ENCODE measurements at places on chromosomes 16 and 17.

- DNase-seq, result no peak
Measured at GRCh38 chr16:27758544-27758943, 208.6 kb downstream of the KATNIP start.

DNA sequence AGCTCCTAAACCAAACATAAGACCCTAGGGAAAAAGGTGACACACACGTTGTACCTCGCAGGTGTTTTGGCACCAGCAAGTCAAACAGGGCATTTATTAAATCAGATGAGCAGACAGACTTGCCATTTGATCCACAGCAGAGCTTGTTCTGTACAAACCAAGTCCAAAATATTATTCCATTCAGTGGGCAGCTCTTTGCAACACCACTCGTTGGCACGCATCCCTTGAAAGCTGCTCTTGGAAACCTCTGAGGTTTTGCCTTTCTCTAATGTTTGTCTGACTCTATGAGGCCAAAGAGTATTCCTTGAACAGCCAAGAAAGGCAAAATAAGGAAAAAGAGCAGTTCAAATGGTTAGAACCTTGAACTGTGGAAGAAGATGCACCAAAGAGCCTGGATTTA is 12.7 kb downstream of the TMEM100 start:
- DNase-seq, result no peak

- no peak for DNase-seq
Measured at GRCh38 chr17:1251866-1252608, 18.2 kb upstream of the BHLHA9 start.

DNA sequence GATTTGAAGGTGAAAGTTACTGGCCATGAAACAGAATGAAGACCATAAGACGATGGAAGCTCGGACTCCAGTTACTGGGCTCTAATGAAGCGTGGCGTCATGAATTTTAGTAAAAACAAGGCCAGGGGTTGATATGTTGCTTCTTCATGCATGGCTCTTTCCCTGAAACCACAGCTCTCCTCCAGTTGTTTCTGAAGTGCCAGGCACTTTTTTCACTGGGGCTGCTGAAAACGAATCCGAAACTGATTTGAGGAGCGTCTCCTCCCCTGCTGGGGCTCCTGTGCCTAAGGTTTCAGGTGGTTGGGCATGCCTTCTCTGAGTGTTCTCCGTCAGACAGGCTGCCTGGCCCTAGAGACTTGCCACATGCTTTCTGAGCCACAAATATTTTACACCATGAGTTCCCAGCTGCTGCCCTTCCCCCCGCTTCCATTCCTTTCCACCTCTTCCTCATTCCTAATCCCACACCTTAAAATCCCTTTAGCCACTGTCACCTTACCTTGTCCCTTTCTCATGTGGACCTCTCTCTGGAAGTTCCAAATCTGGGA is 3.7 kb upstream of the MYL4 start:
- peak; percentile 60 for DNase-seq

DNA sequence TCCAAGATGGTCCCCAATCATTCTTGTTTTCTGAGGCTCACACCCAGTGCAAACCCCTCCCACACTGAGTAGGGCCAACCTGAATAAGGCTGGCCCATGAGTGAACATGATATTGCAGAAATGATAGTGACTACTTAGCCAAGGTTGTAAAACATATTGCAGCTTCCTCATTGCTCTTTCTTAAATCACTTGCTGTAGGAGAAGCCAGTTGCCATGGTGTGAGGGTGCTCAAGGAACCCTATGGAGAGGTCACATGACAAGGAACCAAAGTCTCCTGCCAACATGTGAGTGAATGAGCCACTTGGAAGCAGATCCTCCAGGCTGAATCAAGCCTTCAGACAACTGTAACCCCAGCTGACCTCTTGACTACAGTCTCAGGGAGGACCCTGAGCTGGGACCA is 191.4 kb downstream of the RGS9 start:
- no peak for DNase-seq

DNA sequence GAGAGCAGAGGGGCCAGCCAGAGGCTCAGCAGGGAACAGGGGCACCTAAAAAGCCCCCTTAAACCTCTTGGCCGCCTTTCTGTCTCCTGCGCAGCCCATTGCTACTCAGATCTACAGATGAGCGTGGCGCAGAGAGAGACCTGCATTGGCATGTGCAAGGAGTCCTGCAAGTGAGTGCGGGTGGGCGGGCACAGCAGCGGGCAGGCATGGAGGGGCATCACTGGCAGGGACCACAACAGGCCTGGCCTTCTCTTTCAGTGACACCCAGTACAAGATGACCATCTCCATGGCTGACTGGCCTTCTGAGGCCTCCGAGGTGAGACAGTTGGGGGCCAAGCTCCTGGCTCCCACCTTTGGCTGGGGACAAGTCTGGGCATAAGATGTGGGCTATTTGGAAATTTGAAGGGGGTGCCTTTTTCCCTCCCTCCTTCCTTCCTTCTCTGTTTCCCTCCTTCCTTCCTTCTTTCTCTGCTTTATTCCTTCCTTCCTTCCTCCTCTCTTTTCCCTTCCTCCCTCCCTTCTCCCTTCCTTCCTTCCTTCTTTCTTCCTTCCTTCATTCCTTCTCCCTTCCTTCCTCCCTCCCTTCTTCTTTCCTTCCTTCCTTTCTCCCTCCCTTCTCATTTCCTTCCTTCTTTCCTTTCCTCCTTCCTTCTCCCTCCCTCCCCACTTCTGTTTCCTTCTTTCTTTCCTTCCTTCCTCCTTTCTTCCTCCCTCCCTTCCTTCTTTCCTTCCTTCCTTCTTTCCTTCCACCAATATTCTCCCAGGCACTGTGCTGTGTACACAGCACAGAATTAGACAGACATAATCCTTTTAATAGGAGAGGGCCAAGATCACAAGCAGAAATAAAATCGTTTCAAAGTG is 75.2 kb downstream of the SCNN1B start:
- no peak for DNase-seq

DNA sequence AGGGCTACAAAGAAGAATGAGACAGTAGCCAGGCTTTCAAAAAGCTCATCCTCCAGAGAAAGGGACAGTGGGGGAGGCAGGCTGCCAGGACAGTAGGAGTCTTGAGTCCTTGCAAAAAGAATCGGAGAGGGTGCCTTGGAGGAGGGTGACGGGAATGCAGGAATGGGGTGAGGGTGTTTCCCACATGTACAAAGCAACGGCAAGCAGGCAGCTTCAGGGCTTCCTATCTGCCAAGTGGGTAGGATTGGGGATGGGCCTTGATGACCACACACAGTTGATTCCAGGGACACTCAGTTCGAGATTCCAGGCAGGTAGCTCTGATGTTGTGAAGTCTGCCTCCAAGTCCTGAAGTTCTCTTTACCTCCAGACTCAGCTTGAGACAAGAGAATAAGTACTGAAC is 54.4 kb downstream of the C17orf67 start:
- no peak for DNase-seq

DNA sequence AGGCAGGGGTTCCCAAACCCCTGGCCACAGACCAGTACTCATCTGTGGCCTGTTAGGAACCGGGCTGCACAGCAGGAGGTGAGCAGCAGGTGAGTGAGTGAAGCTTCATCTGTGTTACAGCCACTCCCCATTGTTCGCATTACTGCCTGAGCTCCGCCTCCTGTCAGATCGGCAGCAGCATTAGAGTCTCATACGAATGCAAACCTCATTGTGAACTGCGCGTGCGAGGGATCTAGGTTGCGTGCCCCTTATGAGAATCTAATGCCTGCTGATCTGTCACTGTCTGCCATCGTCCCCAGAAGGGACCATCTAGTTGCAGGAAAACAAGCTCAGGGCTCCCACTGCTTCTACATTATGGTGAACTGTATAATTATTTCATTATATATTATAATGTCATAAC is 25.1 kb upstream of the RMI2 start:
- DNase-seq, result peak; percentile 75

DNA sequence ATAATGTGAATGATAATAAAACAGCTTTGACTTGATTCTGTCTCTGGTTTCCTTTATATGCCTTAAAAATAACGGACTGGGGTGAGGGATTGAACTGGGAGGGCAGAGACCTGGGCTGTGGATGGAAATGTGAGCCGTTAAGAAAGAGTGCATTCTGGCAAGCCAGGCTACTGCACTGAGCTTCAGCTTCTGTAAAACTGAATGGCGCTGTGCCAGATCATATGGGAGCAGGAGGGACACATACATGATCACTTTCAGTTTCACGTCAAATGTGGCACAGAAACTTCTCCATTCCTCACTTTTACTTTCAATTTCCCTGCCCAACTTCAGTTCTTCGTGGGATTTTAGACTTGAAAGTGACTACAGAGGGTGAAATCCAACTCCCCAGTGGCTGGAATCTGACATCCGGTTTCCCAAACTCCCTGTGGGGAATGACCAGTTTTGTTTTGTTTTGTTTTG is 1.1 kb downstream of the MT2A start:
- peak; percentile 76 for DNase-seq

GRCh38 chr17:63540590-63540989 is 9.7 kb upstream of the DCAF7 start:
- DNase-seq, result no peak

DNA sequence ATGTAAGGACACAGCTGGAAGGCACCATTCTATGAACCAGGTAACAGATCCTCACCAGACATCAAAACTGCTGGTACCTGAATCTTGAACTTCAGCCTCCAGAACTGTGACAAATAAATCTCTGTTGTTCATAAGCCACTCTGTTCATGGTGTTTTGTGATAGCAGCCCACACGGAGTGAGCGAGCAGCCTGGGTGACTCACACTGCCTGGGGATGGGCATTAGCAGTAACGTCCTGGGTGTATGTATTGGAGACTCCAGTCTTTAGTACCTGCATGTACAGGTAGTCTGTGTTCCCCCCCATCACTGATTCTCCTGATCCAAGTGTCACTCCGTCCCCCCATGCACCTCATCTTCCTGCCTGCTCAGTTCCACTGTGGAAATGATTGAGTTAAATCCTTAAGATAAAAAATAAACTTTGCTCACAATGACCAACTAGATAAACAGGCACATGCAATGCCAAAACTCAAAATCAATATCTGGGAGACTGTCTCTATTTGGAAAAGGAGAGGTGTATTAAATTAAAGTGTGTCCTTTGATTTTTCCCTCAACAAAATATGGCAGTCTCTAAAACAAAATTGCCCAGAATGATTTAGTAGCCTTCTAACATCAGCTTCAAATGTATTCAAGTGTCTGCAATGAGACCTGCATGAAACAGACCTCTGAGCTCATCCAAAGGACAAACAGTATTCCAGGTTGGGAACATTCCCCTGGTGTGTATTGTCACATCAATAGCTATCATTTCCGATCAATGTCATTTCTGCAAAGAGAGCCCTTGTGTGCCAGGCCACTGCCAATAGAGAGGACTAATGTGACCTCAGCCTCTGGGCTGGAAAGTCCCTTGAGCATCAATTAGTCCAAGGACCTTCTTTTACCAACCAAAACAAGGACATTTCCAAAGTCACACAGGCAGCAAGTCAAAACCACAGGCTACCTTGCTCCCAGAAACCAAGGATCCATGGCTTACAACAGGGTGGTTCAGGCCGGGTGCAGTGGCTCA is 12.2 kb upstream of the VAT1L start:
- no peak for DNase-seq

- peak; percentile 88 for DNase-seq
Measured at GRCh38 chr16:67155295-67156142, 4.2 kb downstream of the TRADD start.

- DNase-seq, result no peak
Measured at GRCh38 chr16:66273644-66274334, 92.7 kb upstream of the CDH5 start.

- no peak for DNase-seq
Measured at GRCh38 chr16:49701789-49702494, 154.0 kb downstream of the ZNF423 start.

DNA sequence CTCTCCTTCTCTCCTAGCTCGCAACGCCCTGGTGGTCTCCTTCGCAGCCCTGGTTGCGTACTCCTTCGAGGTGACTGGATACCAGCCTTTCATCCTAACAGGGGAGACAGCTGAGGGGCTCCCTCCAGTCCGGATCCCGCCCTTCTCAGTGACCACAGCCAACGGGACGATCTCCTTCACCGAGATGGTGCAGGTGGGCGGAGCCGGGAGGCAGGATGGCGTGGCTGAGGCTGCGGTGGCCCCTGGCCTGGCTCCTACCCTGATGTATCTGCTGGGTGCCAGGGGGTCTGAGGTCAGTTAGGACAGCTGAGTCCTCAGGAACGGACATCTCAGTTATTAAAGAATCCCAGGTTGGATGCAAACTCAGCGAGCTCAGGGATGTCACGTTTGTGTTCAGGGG is 16.7 kb downstream of the SLC26A11 start:
- DNase-seq, result peak; percentile 76

GRCh38 chr17:50052241-50052796 is 3.6 kb upstream of the ITGA3 start:
- peak; percentile 81 for DNase-seq

- no peak for DNase-seq
Measured at GRCh38 chr16:48817032-48817431, 207.1 kb upstream of the N4BP1 start.

DNA sequence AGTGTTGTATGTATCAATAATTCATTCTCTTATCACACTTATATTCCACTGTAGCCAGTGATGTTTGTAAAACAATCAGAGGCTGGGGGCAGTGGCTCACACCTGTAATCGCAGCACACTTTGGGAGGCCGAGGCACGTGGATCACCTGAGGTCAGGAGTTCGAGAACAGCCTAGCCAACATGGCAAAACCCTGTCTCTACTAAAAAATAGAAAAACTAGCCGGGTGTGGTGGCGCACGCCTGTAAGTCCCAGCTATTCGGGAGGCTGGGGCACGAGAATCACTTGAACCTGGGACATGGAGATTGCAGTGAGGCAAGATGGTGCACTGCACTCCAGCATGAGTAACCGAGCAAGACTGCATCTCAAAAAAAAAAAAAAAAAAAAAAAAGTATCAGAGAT is 217.0 kb downstream of the CPPED1 start:
- no peak for DNase-seq

GRCh38 chr17:67476787-67477335 is 99.8 kb downstream of the PITPNC1 start:
- no peak for DNase-seq

GRCh38 chr16:19330841-19331397 is 45.4 kb downstream of the CLEC19A start:
- no peak for DNase-seq

GRCh38 chr17:30554839-30555751 is 77.9 kb downstream of the GOSR1 start:
- peak; percentile 15 for DNase-seq

DNA sequence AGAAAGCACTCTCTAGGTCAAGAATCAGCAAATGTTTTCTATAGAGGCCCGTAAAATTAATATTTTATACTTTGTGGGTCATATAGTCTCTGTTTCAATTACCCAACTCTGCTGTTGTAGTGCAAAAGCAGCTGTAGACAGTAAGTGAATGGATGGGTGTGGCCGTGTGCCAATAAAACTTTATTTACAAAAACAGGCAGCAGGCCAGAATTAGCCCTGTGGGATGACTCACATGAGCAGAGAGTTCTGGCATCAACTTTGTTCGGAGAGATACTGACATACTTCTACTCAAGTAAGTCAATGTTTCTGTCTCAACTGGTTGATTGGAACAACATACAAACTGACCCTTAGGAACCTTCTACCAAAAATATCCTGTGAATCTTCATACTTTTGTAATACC is 616.2 kb downstream of the MAF start:
- DNase-seq, result peak; percentile 12

Data from DMS53 (cell line).